Occipital lobe (tissue), 3 donors: ENCODE measurements at places on chromosomes 11 and 22. TPM values are rescaled to one million over a fixed set of nuclear protein-coding genes. Genes with fewer than 3 reads are reported as not detected.

DNA sequence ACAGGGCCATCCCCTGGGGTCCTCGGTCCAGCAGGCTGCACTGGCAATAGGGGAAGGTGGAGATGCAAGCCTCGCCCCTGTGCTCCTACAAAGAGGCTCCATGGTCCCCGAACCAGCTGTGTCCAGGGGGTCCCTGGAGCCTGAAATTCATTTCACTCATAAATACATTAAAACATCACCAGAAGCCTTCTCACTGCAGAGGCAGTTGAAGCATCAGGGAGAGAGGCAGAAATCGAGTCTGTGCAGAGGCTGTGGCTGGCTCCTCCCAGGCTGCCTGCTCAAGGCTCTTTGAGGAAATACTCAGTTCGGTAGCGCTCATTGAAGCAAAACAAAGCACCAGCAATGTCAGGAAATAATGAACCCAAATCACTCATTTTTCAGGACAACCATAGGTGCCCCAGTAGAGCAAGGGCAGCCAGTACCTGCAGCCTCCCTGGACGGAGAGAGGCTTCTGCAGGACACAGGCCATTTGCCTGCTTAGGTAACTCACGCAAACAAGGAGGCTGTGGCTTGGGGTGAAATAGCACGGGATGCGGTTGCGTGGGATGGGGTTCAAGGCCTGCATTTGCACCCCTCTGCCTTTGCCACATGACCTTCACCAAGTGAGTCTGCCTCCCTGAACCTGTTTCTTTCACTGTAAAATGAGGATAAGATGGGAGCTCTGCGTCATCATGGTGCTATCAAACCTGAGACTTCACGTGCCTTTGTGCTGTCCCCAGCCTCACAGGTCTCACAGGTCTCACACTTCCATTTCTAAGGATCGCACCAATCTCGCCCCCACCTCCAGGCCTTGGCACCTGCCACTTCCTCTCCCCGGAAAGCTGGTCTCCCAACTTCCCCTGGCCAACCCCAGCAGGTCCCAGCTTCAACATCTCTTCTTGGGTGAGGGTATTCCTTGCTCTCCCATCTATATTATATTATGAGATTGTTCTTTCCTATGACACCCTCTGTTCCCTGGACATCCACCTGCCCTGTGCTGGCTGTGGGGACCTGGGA lies 84.3 kb upstream of the SHISAL1 start:
- no peak for DNase-seq

Gene NEFH
- total RNA-seq, result 0.47 TPM

- DNase-seq, result no peak
Measured at GRCh38 chr11:6666302-6667183, 10.9 kb upstream of the DCHS1 start.

Gene MS4A5
- not detected for total RNA-seq

GRCh38 chr11:115722711-115723110 lies 218.5 kb upstream of the CADM1 start:
- no peak for DNase-seq

GRCh38 chr22:18085188-18085587 lies 7.4 kb downstream of the PEX26 start:
- no peak for DNase-seq

DNA sequence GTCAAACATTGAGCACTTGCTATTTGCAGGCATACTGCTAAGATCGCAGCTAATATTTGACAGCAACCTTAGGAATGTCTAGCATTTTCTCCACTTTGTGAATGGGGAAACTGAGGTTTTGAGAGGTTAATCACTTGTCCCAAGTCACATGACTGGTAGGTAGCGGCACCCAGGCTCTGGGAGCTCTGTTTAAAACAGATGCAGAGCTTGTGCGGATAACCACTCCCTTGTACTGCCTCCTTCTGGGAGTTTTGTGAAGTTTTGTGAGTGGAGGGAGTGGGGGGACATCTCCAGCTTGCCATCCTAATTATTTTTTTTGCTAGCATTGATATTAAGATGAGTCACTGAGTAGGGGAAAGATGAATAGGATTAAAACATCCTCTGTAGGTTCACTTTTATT lies 134.7 kb downstream of the GRIK4 start:
- no peak for DNase-seq

- no peak for DNase-seq
Measured at GRCh38 chr11:86765203-86765602, 35.1 kb upstream of the PRSS23 start.

DNA sequence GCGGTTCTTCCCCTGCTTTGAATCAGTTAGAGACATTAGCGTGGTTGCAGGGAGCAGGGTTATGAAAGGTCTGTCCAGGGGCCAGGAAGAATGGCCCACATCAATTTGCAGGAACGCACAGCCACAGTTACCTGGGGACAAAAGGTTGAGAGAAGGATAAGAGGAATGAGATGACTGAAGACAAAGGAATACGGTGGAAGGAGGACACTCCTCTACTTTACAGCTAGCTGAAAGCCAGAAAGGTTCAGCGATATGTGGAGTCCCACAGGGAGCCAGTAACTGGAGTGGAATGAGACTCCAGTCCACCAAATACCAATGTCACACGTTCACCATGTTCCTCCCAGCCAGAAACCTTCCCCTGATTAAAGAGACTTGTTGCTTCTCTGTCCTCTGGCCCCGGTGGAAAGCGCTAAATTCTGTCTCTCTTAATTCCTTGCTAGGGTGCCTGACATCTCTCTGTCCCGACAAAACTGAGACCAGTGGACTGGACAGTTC lies 10.7 kb downstream of the XNDC1N start:
- no peak for DNase-seq

GRCh38 chr11:101726988-101727387 lies 143.2 kb upstream of the TRPC6 start:
- no peak for DNase-seq

- DNase-seq, result no peak
Measured at GRCh38 chr11:6658647-6659046, 3.0 kb upstream of the DCHS1 start.

- DNase-seq, result no peak
Measured at GRCh38 chr11:15649371-15650104, 534.8 kb downstream of the INSC start.
